ENCODE measurements at places on chromosomes 6 and 20.

DNA sequence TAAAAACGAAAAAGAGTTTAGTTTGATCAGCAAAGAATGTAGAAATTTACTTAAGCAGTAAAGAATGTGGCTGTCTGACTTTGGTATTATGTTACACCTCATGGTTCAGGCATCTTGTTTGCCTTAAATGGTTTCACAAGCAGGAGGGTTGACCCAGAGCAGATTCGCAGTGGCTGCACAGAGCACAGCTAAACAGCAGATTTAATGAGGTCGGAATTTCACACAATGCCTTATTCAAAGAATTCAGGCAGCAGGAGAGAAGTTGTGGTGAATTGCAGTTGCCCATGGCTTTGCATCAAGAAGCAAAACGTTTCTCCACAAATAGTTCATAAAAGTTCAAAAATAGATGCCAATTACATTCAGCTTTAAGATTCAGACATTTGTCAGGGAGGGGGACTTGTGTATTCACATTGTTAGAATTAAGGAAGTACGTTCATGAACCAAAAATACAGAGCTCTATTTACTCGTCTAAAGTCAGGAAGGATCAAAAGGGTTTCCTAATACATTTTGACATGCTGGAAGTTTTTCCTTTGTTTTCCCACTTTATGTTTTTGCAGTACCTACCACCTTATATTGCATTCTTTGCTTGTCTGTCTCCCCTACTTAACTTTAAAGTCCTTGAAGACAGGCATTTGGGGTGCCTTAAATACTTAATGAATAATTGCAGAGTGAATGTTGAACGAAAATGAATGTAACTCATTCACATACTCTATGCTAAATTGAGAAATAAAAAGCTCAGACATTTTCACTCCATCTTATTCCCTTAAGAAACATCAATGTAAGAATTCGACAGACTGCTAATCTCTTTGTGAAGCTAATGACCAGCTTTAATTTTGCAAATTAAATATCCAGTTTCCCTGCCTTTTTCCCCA lies 1163.6 kb upstream of the CITED2 start:
- DNase-seq, result no peak

- DNase-seq, result peak; percentile 83
Measured at GRCh38 chr20:45934046-45934585, 367 bp upstream of the PCIF1 start.

DNA sequence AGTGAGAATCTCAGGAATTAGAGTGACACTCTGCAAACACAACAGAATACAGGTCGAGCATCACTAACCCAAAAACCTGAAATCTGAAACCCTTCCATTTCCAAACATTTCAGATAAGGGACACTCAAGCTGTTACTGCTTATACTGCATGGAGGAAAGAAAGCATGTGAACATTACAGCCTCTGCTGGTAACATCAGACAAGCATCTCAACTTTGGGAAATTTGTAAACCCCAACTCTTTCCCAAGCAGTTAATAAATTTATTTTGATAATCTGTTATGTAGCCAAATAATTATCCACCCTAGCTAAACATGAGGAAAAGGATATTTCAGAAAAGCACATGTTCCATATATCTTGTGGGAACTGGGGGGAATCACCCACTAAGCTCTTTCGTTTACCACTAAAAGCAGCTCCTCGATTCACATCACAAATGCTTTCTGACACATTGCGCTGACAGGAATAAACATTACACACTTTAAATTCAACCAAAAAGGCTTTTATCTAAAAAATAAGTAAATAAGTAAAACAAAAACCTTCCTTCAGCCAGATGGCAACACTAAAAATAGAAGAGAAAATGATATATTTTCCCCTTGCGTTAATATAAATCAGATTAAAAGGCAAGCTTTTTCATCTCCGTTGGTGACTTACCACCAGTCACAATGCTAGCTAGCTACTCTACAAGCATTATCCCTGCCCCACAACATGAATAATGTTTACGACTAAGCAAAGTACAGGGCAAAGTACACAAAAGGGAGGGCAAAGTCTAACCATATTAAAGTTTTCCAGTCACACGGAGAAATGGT lies 120.8 kb downstream of the MAP7 start:
- no peak for DNase-seq

GRCh38 chr20:17573463-17573862 lies 3.6 kb downstream of the DSTN start:
- no peak for DNase-seq

DNA sequence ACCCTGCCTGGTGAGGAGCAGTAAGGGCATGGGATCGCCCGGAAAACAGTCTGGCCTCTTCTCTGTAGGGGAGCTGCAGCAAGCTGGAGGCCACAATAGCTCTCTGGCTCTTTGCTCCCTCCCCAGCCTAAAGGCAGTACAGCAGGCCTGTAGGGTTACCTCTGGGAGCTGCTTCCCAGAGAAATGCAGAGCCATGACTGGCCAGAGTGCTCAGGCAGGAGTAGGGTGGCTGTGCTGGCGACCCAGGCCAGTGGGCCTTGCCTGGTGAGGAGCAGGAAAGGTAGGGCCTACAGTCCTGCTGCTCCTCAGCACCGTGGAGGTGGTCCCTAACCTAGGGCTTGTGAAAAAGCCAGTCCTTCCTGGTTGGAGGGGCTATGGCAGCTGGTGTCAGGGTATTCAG lies 129.9 kb upstream of the CHD6 start:
- no peak for DNase-seq

- no peak for DNase-seq
Measured at GRCh38 chr20:47861116-47861515, 75.8 kb upstream of the SULF2 start.

- no peak for DNase-seq
Measured at GRCh38 chr6:38865521-38866174, 150.5 kb downstream of the DNAH8 start.

DNA sequence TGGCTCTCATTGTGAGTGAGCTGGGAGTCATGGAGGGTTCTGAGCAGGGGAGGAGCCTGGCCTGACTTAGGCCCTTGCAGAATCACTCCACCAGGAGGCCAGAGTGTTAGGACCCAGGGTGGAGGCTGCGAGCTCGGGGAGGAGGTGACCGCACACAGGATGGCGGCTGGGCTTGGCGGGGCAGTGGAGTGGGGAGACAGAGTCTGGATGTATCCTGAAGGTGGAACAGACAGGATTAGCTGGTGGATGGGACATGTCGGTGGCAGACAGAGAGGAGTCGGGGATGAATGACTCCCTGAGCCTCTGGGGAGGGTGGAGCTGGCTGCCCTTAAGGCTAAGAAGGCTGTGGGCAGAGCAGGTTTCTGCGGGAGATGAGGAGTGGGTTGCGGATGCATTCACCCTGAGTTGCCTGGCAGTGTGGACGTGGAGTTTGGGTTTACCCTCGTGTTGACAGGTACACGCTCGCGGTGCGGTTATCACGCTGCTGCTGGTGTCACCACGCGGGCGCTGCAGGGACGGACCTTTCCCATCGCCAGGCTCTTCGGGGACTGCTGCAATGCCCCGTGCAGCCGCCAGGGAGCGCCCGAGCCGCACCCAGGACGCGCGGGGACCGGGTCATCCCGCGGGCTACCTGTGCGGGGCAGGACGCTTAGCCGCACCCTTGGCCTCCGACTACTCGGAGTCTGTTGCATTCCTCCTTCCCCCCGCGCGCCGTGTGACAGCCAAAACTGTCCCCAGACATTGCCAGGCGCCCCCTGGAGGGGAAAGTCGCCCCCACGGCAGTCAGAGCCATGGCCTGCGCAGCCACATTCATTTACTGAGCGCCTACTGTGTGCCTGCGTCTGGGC lies 43.0 kb upstream of the PTGIS start:
- no peak for DNase-seq

- no peak for DNase-seq
Measured at GRCh38 chr6:149032599-149033405, 284.7 kb upstream of the TAB2 start.

Data from NCI-H446 (cell line).